SK-N-SH (cell line): ENCODE measurements at places on chromosomes 13 and 19. TPM values are rescaled to one million over a fixed set of nuclear protein-coding genes. Genes with fewer than 3 reads are reported as not detected.

GRCh38 chr13:20984879-20985278, 76.5 kb downstream of the LATS2 start:
- H3K36me3 ChIP-seq: peaks cover 55% of the 10 kb centered on the region
- DNase-seq: no peak
- no peak overlapping the region for H3K4me3 ChIP-seq
- H3K27me3 ChIP-seq: no peaks in the 10 kb centered on the region
- H3K27ac ChIP-seq: no peak overlapping the region
- H3K4me1 ChIP-seq: no peaks in the 10 kb centered on the region

DNA sequence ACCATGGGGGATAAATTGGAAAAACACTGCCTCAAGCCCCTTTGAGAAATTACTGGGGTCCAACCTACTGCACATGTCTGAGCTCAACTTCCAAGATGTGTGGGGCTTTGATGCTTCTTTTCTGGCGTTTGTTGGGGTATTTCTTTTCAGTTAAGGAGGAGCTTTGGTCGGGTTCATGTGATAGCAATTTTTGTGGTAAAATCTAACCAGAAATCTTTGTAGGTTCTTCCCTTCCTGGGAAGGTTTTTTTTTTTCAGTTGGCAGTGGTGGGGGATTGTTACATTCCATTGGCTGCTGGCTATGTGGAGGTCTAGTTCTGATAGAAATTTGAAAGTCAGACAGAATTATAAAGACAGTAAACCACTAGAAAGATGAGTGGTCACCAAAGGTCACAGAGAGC, 327.8 kb downstream of the ATP8A2 start:
- H3K36me3 ChIP-seq: no peaks in the 10 kb centered on the region
- DNase-seq: no peak
- no peak overlapping the region for H3K4me3 ChIP-seq
- no peaks in the 10 kb centered on the region for H3K27me3 ChIP-seq
- H3K4me1 ChIP-seq: no peaks in the 10 kb centered on the region

DNA sequence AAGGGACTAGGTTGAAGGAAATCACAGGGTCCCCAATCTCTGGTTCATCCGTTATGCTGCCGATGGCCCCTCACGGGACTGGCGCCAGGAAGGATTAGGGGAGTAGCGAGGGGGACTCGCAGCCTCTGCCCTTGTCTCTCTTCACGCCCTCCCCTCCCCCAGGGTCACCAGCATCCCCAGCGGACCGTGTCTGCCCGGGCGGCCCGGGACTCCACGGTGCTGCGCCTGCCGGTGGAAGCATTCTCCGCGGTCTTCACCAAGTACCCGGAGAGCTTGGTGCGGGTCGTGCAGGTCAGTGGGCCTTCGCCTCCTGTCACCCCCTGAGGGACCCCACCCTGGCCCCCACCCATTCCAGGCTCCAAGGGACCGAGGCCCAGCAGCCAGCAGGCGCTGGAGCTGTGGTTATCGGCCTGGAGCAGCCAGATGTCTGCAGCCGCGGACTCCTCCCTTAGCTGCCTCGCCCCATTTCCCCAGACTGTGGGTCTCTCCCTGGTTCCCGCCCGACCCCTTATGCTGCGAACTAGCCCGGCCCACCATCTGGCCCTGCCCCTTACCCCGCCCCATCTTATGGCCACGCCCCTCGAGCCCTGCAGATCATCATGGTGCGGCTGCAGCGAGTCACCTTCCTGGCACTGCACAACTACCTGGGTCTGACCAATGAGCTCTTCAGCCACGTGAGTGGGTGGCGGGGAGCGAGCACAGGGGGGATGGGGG, 5.4 kb downstream of the PNPLA6 start:
- peak; percentile 73 for DNase-seq
- H3K36me3 ChIP-seq: peaks cover 40% of the 10 kb centered on the region; the same call in 1 of the 2 replicates
- no peaks in the 10 kb centered on the region; the same call in 1 of the 2 replicates for H3K4me1 ChIP-seq
- H3K27me3 ChIP-seq: no peaks in the 10 kb centered on the region
- no peak overlapping the region for H3K4me3 ChIP-seq
- H3K27ac ChIP-seq: no peak overlapping the region

Gene OR10H2
- polyA plus RNA-seq: not detected in 2 replicates
